Thyroid gland (tissue), 4 donors: ENCODE measurements at places on chromosomes 13 and 19. TPM values are rescaled to one million over a fixed set of nuclear protein-coding genes. Genes with fewer than 3 reads are reported as not detected.

- no peaks in the 10 kb centered on the region for H3K36me3 ChIP-seq
- peaks cover 25% of the 10 kb centered on the region for H3K4me1 ChIP-seq
- DNase-seq = no peak
- H3K4me3 ChIP-seq = peak overlapping the region; percentile 28
- peak overlapping the region; percentile 51 for H3K27ac ChIP-seq
Measured at GRCh38 chr13:48411147-48411794, 1.6 kb downstream of the LPAR6 start.

DNA sequence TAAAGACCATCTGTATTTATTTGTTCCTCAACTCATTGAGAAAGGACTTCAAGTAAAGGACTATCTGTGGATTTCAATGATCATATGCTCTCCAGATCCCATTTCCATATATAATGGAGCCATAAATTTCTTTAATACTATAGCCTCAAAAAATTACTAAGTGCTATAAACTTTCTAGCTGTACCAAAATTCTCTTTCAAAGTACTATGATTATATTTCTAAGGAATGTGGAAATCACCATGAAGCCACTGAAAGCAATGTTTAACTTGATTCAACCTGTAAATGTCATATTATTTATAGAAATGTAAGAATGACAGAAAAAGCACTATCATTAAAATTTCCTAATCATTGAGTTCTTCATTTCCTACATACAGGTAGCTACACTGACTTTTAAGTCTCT lies 20.7 kb downstream of the TBC1D4 start:
- H3K36me3 ChIP-seq = no peaks in the 10 kb centered on the region
- DNase-seq = no peak
- no peak overlapping the region for H3K27ac ChIP-seq
- no peaks in the 10 kb centered on the region for H3K27me3 ChIP-seq
- H3K4me1 ChIP-seq = peaks cover 10% of the 10 kb centered on the region

DNA sequence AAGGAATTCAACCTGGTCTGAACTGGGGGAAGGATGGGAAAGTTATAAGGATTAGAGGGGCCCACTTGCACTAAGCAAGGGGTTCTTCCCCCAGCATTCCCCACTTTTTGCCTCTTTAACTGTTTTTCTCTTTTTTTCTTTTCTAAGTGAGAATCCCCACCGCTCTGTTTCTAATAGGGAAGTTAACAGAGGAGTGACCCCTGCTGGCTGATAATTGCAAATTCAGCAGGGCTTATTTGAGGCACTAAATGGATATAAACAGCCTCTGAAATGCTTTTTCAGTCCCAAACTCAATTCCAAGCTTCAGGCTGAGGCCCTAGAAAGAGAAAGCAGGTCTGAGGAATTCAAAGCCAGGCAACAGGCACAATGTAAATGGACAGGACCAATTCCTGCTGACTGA lies 38.2 kb upstream of the CEACAM21 start:
- no peaks in the 10 kb centered on the region for H3K4me1 ChIP-seq
- DNase-seq = no peak
- H3K36me3 ChIP-seq = no peaks in the 10 kb centered on the region

DNA sequence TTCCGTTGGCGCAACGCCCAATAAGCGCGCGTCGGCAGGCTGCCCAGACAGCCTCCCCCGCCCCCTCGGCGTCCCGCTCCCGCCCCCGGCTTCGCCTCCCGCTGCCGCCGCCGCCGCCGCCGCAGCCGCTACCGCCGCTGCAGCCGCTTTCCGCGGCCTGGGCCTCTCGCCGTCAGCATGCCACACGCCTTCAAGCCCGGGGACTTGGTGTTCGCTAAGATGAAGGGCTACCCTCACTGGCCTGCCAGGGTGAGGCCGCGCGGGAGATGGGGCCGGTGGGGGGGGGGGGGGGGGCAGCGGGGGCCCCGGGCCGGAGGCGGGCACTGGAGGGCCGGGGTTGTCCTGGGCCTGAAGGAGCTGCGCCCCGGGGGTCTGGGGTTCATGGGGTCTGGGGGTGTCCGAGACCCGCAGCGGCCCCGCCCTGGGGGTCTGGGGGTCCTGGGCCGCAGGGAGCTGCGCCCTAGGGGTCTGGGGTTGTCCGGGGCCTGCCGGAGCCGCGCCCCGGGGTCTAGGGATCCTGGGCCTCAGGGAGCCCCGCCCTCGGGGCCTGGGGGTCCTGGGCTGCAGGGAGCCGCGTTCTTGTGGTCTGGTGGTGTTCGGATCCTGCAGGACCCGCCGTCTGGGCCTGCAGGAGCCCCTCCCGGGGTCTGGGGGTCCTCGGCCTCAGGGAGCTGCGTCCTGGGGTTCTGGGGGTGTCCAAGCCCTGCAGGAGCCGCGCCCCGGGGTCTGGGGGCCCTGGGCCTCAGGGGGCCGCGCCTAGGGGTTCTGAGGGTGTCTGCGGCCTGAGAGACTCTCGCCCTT lies at the start of gene HDGFL2:
HDGFL2 (plus strand) TSS at position 124 of the 801 bp plus-strand sequence; CDS start at position 178, 54 bp downstream.
- H3K4me1 ChIP-seq = peaks cover 20% of the 10 kb centered on the region
- DNase-seq = no peak
- H3K4me3 ChIP-seq = peak within 1 kb of the TSS; percentile 79
- H3K36me3 ChIP-seq = peaks cover 5% of the 10 kb centered on the region

DNA sequence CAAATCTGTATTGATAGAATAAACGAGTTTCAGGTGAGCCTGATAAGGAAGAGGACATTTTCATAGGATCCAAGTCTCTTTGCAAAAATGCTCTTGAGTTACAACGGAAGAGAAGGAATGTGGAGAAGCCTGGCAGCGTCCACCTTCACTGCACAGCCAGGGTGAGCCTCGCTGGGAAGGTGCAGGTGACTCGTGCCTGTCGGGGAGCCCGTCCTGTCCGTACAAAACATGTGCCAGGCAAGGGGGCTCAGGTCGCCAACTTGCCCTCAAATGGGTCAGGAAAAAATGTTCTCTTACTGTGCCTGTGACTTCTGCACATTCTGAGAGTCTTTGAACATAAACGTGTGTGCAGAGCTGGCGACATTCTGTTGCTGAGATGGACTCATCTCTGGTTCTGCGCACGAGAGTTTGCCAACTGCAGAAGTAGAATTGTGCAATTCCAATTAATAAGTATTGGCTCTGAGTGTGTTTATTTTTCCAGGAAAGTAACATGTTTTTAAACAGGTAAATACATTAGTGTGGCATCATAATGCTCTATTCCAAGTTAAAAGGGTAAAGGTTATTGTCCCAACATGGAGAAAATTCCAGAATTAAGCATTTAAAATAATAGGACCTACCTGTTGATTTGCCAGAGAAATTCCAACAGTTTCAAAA lies 28.6 kb downstream of the NAXD start:
- no peak overlapping the region for H3K4me3 ChIP-seq
- no peaks in the 10 kb centered on the region for H3K27me3 ChIP-seq
- DNase-seq = no peak
- no peak overlapping the region for H3K27ac ChIP-seq
- peaks cover 7% of the 10 kb centered on the region for H3K4me1 ChIP-seq

- no peak overlapping the region for H3K27ac ChIP-seq
- no peaks in the 10 kb centered on the region for H3K27me3 ChIP-seq
- H3K36me3 ChIP-seq = no peaks in the 10 kb centered on the region
- peaks cover 23% of the 10 kb centered on the region for H3K4me1 ChIP-seq
- DNase-seq = peak; percentile 27
Measured at GRCh38 chr13:87669379-87669978, 1.7 kb upstream of the SLITRK5 start.

DNA sequence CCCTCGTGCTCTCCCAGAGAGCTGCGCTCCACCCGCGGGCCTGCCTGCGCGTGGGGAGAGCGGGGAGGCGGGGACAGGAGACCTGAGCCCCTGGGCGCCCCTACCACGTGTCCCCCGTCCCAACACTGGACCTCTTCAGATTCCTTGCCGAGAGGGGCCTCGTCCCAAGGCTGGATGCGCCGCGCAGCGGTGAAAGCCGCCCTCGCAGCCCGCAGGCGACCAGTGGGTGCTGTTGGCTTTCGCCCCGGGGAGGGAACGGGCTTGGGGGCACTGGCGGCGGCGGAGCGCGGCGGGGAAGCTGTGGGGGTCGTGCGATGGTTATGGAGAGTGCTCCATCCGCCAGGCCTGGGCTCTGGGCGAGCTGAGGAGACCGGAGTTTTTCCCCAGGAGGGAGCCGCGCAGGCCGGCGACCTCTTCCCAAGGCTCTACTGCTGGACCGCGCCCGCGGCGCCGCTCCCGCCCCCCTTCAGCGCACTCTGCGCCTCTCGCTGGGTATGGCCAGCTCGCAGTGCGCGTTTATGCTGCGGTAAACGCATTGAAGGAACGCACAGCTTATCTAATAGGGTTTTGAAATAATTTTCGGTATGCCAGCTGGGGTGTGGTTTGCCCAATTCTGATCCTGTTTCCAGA lies 17.2 kb upstream of the RNF17 start:
- H3K4me3 ChIP-seq = no peak overlapping the region
- no peak overlapping the region for H3K27ac ChIP-seq
- DNase-seq = no peak
- H3K27me3 ChIP-seq = no peaks in the 10 kb centered on the region

DNA sequence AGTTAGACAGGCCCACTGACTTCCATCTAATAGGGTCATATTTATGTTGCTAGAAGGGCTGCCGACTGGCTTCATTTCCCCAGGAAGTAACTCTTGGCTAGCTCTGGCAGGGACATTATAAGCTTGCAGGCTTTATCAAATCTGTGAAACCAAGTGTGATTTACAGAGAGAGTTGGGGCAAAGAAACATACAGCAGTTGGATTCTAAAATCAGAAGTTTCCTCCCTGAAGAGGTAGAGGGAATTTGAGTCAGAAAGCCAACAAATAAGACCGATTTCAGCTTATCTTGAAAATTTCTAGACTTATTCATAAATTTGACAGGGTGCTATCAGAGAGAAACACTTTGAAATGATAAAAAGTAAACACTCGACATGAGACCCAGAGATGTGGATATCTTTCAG lies 407.8 kb downstream of the OLFM4 start:
- no peak overlapping the region for H3K27ac ChIP-seq
- H3K4me1 ChIP-seq = no peaks in the 10 kb centered on the region
- H3K36me3 ChIP-seq = no peaks in the 10 kb centered on the region
- no peaks in the 10 kb centered on the region for H3K27me3 ChIP-seq
- no peak for DNase-seq
- no peak overlapping the region for H3K4me3 ChIP-seq

DNA sequence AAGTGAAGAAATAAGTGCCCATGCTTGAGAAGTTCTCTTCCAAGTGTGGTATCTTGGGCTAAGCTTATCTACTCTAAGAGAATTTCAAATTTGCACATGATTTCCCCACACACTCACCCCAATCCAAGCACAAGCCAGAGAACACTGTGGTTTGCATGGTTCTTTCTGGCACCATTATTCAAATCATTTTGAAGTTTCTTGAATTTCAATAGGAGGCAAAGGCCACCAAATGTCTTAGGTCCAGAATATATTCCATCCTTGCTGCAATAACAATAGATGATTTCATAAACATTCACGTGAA lies 359.7 kb downstream of the IRS2 start:
- DNase-seq = no peak
- no peak overlapping the region for H3K4me3 ChIP-seq
- H3K27me3 ChIP-seq = no peaks in the 10 kb centered on the region
- H3K4me1 ChIP-seq = no peaks in the 10 kb centered on the region

- DNase-seq = no peak
- H3K4me1 ChIP-seq = no peaks in the 10 kb centered on the region
- H3K27me3 ChIP-seq = no peaks in the 10 kb centered on the region
- no peaks in the 10 kb centered on the region for H3K36me3 ChIP-seq
- no peak overlapping the region for H3K4me3 ChIP-seq
- no peak overlapping the region for H3K27ac ChIP-seq
Measured at GRCh38 chr13:47890146-47890814, 110.8 kb downstream of the SUCLA2 start.

GRCh38 chr19:19602136-19602712 lies 16.3 kb downstream of the PBX4 start:
- H3K27ac ChIP-seq = peak overlapping the region; percentile 63
- no peak overlapping the region for H3K4me3 ChIP-seq
- no peaks in the 10 kb centered on the region for H3K36me3 ChIP-seq
- DNase-seq = no peak
- peaks cover 34% of the 10 kb centered on the region for H3K4me1 ChIP-seq
- H3K27me3 ChIP-seq = no peaks in the 10 kb centered on the region

DNA sequence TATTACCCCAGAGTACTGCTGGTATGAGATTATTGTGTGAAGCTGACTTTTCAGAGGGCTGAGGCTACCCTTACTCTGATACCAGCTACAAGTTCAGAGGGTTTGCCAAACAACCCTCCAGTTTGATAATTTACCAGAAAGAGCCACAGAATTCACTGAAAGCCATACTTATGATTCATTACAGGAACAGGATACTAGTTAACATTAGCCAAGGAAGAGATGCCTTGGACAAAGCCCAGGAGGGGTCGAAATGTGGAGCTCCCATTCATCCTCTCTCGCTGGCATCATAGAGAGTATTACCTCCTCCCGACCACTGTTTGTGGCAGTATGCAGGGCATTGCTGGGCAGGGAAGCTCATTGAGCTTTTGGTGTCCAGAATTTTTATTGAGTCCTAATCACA lies 364.3 kb downstream of the KCNRG start:
- no peak overlapping the region for H3K4me3 ChIP-seq

- no peaks in the 10 kb centered on the region for H3K36me3 ChIP-seq
- H3K4me1 ChIP-seq = no peaks in the 10 kb centered on the region
- no peak overlapping the region for H3K4me3 ChIP-seq
- no peaks in the 10 kb centered on the region for H3K27me3 ChIP-seq
- no peak overlapping the region for H3K27ac ChIP-seq
Measured at GRCh38 chr13:52862358-52863206, 14.1 kb upstream of the PCDH8 start.

DNA sequence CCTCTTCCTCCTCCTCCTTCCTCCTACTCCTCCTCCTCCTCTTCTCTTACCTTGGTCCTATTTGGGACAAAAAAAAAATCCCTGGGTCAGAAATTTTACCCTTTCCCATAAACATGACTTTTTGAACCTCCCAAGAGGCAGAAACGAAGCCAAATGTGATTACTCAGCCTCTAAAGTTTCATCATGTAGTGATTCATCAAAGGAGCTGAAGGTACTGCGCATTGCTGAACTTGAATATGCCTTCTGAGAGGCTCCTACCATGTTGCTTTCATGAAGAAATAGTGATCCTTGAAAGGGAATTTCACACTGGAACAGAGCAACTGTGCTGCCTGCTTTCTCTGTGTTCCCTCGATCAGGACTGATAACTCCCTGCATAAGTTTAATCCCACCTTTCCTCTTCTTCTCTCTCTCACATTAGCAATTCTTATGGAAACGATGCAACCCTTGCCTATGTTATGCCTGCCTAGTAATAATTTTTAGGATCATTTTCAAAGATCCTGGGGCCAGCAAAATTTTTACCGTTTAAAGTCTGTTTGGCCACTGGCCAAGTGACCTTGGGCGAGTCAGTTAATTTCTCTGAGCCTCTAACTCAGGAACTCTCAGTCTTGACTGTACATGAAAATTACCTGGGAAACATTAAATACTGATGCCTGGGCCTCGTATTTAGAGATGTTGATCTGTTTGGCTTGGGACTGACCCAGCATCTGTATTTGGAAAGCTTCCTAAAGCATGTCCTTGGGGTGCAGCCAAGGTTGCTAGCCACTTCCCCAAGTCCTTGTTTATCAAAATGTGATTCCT lies 149.5 kb downstream of the DCT start:
- no peak for DNase-seq
- no peak overlapping the region for H3K27ac ChIP-seq
- H3K4me3 ChIP-seq = no peak overlapping the region

GRCh38 chr19:19461671-19462622 lies 53.4 kb downstream of the TSSK6 start:
- H3K36me3 ChIP-seq = no peaks in the 10 kb centered on the region
- H3K4me3 ChIP-seq = no peak overlapping the region
- H3K4me1 ChIP-seq = peaks cover 91% of the 10 kb centered on the region
- no peaks in the 10 kb centered on the region for H3K27me3 ChIP-seq
- H3K27ac ChIP-seq = peak overlapping the region; percentile 85
- peak; percentile 87 for DNase-seq

GRCh38 chr19:10292206-10292788 lies 2.5 kb downstream of the ICAM5 start:
- H3K4me3 ChIP-seq = no peak overlapping the region
- H3K36me3 ChIP-seq = no peaks in the 10 kb centered on the region
- H3K27me3 ChIP-seq = peaks cover 49% of the 10 kb centered on the region

The OR7G1 gene
- total RNA-seq = not detected

The ATCAY gene
- not detected for total RNA-seq

The TINCR gene
- not detected for total RNA-seq
